ENCODE measurements at places on chromosomes 11 and 22.

- no peaks in the 10 kb centered on the region for H3K36me3 ChIP-seq
- H3K4me1 ChIP-seq: no peaks in the 10 kb centered on the region
- no peaks in the 10 kb centered on the region for H3K27me3 ChIP-seq
- no peak overlapping the region for H3K4me3 ChIP-seq
- no peak overlapping the region for H3K27ac ChIP-seq
Observed at GRCh38 chr11:68074584-68075352, 35.9 kb downstream of the TCIRG1 start.

DNA sequence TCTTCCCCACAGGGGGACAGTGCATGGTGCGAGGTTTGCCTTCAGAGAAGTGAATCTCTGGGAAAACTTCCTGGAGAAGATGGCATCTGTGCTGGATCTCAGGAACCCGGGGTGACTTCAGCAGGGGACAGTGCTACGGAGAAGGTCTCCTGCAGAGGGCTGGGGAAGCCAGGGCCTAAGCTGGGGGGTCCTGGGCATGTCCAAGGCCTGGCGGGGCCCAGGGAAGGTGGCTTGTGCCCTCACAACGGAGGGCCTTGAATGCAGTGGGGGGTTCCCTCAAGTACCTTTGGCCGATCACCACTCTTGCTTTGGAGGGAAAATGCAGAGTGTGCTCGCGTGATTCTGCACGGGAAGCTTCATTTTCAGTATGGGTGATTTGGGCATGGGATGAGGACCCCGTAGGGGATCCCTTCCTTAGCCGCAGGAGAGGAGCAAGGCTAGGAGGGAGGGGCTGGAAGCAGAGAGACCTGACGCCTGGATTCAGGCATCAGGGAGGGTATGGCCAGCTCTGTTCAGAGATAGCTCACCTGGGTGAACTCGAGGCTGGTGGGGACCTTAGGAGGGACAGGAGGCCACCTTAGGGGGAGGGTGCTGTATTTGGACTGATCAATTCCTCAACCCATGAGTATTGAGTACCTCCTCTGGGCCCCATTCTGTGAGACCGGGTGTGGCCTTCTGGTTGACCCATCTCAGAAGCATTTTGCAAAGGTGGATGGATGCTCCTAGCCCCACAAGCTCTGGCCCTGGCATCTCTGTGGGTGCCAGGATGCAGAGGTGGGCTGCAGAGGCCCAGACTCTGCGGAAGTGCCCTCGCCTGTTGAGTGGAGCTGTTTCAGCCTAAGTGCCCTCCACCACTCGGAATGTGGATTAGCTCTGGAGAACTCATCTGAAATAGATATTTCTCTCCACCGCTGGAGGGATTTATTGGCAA, 529.4 kb downstream of the TBC1D22A start:
- H3K27me3 ChIP-seq: peaks cover 3% of the 10 kb centered on the region
- no peak overlapping the region for H3K4me3 ChIP-seq
- no peaks in the 10 kb centered on the region for H3K36me3 ChIP-seq
- no peaks in the 10 kb centered on the region for H3K4me1 ChIP-seq
- no peak overlapping the region for H3K27ac ChIP-seq
- DNase-seq: no peak

DNA sequence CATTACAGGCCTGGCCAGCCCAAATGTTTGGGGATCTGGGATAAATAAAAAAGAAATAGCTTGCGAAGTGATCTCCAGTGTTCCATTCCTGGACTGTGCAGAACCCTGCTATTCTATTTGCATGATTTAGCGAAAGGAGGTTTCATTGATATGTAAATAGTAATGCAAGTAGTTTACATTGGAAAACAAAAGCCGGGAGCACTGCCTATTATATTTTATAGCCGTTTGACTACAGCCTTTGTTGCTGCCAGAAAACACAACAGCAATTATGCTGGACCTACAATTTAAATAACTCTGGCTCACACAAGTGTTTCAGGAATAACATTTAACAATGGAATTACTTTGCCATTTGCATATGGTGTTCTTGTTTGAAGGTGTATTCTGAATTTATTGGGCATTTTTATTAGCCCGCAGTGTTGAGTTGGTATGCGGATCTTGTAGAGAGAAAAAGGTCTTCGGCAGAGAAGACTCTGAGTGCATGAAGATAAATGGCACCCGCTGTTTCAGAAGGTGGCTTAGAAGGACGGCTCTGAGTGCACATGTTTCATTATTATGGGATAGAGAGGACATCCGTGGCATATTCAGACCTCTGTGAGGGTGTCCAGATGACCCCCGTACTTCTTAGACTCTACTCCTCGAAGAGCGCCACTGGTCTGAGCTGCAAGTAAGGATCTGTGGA, 315.0 kb downstream of the BRD1 start:
- peaks cover 3% of the 10 kb centered on the region for H3K27me3 ChIP-seq
- no peaks in the 10 kb centered on the region for H3K36me3 ChIP-seq

GRCh38 chr22:35643991-35644390, 4.3 kb upstream of the APOL6 start:
- H3K4me1 ChIP-seq: peaks cover 20% of the 10 kb centered on the region
- no peak overlapping the region for H3K4me3 ChIP-seq
- DNase-seq: no peak
- H3K27ac ChIP-seq: no peak overlapping the region

DNA sequence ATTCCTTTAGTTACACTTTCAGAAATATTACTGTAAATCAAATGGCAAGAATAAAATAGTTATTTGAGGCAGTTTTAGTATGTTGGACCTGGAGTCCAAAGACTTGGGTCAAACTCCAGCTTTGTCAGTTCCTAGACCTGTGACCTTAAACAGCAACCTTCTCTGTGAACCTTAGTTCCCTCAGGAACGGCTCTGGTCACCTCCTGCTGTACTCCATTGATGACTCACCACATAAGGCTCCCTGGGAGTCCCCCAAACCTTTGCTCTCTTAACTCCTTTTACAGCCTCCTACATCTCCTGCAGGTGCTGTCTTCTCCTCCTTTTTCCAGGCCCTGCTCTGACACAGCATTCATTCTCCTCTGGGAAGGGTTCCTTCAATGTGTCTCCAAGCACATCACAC, 29.1 kb downstream of the LIMK2 start:
- H3K36me3 ChIP-seq: no peaks in the 10 kb centered on the region
- no peak for DNase-seq
- H3K4me3 ChIP-seq: no peak overlapping the region

DNA sequence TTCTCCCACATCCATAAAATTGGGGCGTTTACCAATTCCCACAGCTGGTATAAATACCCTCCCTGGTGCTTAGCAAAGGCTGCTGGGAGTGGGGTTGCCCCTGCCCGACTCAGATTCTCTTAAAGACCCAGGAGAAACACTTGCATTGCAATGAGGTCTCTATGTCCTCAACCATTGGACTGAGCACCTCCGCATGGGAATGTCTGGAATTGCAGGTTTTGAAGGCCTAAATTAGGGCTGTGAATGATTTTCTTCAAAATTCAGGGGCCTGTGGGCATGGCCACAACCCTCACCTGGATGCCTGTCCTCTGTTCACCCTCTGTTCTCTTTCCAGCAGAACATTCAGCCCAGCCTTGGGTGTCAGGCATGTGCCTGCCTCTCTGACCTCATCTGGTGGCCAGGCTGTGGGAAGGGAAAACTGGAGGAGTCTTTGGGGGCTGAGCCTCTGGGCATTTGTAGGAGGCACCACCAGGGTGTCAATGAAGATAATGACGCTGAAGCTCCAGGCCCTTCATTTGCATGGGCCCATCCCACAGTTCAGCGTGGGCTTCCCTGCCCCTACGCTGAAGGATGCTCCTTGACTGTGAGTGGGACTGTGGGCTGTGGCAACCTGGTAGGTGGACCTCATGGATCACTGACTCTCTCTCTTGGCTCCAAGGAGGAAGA, 52.7 kb upstream of the MYEOV start:
- no peaks in the 10 kb centered on the region for H3K36me3 ChIP-seq
- no peaks in the 10 kb centered on the region for H3K4me1 ChIP-seq
- H3K27ac ChIP-seq: no peak overlapping the region
- H3K27me3 ChIP-seq: no peaks in the 10 kb centered on the region
- H3K4me3 ChIP-seq: no peak overlapping the region
- no peak for DNase-seq

GRCh38 chr22:36795633-36796032, 19.7 kb upstream of the IFT27 start:
- H3K4me1 ChIP-seq: no peaks in the 10 kb centered on the region
- H3K4me3 ChIP-seq: no peak overlapping the region
- H3K27me3 ChIP-seq: peaks cover 10% of the 10 kb centered on the region
- no peak for DNase-seq

- H3K27ac ChIP-seq: no peak overlapping the region
- H3K4me1 ChIP-seq: no peaks in the 10 kb centered on the region
- no peak for DNase-seq
- peaks cover 58% of the 10 kb centered on the region for H3K36me3 ChIP-seq
- no peaks in the 10 kb centered on the region for H3K27me3 ChIP-seq
Observed at GRCh38 chr11:586376-587316, 10.4 kb downstream of the PHRF1 start.

- no peaks in the 10 kb centered on the region for H3K27me3 ChIP-seq
- no peak for DNase-seq
- no peak overlapping the region for H3K27ac ChIP-seq
- H3K4me3 ChIP-seq: no peak overlapping the region
- H3K36me3 ChIP-seq: no peaks in the 10 kb centered on the region
Observed at GRCh38 chr11:100851147-100851546, 164.1 kb downstream of the ARHGAP42 start.
